Hepatic stellate cell (primary cell): ENCODE measurements at places on chromosomes 7 and 10.

GRCh38 chr7:96250776-96251361, 71.0 kb downstream of the SLC25A13 start:
- no peak for DNase-seq

- DNase-seq = no peak
Observed at GRCh38 chr10:24440817-24441797, 232.2 kb downstream of the KIAA1217 start.

GRCh38 chr7:111192614-111193413, 101.9 kb downstream of the LRRN3 start:
- DNase-seq = no peak

GRCh38 chr7:139693651-139694388, 84.0 kb downstream of the HIPK2 start:
- DNase-seq = no peak

- peak; percentile 57 for DNase-seq
Observed at GRCh38 chr7:131692131-131692960, 135.9 kb upstream of the PODXL start.

DNA sequence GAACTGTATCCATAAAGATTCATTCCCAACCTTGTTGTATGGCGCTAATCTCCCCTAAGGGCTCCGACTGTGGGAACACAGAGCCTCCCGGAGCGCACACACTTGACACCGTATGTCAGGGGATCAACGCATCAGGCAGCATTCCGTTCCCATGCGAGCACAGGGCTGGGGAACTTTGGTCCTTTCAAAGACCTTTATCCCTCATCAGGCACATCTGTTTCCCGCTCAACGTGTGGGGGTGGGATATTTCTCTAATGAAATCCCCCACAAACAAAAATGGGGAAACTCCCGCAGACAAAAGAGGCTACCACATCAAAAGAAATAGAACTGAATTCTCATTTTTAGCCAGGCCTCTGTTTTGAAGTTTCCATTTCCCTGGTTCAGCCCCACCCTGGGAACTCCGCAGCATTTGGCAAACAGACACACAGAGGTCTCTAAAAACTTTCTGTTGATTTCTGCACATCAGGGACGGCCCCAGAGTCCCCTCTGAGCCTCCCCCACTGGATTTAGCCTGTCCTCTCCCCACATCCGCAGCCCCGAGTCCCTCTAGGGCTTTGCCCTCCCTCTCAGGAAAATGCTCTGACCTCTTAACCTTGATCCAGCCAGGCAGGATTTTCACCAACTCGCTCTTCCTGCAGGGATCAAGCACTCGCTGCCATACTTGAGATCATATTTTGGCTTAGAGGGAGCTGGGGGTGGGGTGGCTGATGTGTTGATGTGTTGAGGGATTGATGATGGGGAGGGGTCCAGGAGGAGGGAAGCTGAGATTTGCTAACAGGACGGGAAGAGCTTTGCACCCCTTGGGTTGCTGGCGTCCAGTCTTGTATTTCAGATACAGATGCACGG, 6.6 kb downstream of the CPA5 start:
- no peak for DNase-seq

DNA sequence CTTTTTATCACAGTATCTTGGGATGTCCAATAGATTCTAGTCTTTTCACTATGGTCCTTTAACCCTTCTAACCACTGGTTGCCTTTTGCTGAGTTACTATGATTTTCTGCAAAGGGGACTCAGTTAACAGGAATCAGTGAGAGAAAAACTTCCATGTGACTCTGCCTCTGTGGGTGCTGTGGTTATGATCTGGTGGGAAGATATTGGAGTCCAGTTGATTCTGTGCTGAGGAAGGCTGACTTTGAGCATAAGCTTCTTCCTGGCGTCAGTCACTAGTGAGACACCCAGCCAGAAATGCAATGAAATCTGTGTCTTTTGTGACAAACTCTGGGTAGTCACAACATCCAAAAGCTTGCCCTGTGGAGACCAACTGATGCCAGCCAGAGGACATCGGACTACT, 648.0 kb downstream of the SUGCT start:
- no peak for DNase-seq
